ENCODE measurements at places on chromosomes 7 and 10.

DNA sequence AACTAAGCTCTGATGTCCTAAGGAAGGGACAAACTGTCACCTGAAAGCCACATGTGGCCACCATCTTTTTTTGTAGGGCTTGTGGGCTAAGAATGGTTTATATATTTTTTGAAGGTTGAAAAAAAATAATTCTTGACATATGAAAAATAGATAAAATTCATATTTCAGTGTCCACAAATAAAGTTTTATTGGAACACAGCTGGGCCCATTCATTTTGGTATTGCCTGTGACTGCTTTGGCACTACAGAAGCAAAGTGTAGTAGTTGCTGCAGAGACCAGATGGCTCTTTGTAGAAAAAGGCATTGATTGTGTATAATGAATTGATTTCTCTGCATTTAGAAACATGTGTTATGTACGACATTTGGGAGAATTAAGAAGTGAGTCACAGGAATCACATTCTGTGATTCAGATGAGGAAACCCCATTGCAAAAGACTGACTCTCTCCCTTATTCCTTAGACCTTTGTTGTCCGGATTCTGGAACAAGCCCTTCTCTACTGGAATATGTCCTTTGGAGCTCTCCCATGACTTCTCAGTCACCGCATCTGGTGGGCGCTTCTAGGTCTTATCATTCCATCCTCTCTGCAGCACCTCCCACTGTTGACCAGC lies 438.7 kb downstream of the LRMDA start:
- no peak for DNase-seq

GRCh38 chr10:110568055-110568735 lies 700 bp downstream of the SMC3 start:
- peak; percentile 35 for DNase-seq

- no peak for DNase-seq
These were observed 279.7 kb downstream of the ARHGAP12 start for GRCh38 chr10:31648966-31649365.

DNA sequence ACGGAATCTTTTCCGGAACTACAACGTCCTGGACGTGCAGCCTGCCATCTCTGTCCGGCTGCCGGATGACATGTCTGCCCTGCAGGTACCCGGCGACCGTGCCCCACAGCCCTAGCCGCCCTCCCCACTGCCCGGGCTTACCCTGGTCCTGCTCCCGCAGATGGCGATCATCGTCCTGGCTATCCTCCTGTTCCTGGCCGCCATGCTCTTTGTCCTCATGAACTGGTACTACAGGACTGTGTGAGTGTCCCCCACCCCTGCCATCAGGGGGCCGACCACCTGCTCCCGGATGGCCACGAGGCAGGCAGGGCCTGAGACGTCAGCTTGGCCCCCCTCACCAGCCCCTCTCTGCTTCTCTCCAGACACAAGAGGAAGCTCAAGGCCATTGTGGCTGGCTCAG lies 38.0 kb upstream of the VSIR start:
- DNase-seq: no peak

- DNase-seq: no peak
These were observed 16.5 kb downstream of the CNPY1 start for GRCh38 chr7:155529845-155530244.

- no peak for DNase-seq
These were observed 70.2 kb downstream of the AHCYL2 start for GRCh38 chr7:129295015-129295423.

GRCh38 chr10:79244841-79245504 lies 102.3 kb upstream of the PPIF start:
- no peak for DNase-seq

DNA sequence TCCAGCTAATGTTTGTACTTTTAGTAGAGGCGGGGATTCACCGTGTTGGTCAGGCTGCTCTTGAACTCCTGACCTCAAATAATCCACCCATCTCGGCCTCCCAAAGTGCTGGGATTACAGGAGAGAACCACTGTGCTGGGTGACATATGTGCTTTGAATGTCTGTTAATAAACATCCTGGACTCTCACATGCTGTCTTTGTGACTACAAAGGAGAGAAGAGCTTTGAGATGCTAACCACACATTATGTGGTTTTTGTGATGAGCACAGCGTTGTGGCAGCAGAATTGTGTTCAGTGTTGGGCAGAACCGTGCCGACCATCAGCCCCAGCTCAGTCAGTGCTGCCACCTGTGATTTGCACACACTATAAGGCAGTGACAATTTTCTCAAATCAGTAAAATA lies 500.1 kb upstream of the KLF6 start:
- DNase-seq: no peak

DNA sequence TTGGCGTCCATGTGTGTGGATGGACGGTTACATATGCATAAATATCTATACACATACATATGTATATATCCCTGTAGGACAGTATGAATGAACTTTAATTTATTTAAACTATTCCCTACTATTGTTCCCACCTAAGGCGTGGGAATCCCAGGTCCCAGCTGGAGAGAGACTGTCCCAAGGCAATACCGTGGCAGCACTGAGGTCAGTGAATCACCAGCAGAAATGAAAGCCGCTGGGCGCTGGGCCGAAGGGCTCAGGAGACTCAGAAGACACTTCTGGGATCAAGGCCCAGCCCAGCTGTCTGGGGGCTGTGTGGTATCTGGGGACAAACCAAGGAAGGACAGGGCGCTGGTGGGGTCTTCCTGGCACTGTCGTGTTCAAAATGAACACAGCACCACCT lies 49.6 kb upstream of the MYL10 start:
- DNase-seq: no peak

DNA sequence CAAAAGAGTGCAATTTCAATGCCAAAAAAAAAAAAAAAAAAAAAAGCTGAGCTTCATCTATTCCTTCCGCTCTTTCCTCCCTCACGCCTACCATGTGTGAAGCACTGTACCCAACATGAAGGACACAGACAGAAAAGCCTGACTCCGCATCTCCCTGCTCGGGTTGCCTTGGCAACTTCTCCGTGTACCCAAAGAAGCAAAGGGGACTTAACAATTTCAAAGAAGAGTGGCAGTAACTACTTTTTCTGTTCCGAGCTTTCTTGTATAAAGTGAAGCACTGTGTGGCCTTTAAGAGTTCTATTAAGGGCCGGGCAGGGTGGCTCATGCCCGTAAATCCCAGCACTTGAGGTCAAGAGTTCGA lies 177.7 kb downstream of the PRKCQ start:
- no peak for DNase-seq

- no peak for DNase-seq
These were observed 4.4 kb upstream of the MPP7 start for GRCh38 chr10:28307267-28307666.

Measured in effector memory CD4-positive, alpha-beta T cell (primary cell).